ENCODE measurements at places on chromosomes 5 and 9.

DNA sequence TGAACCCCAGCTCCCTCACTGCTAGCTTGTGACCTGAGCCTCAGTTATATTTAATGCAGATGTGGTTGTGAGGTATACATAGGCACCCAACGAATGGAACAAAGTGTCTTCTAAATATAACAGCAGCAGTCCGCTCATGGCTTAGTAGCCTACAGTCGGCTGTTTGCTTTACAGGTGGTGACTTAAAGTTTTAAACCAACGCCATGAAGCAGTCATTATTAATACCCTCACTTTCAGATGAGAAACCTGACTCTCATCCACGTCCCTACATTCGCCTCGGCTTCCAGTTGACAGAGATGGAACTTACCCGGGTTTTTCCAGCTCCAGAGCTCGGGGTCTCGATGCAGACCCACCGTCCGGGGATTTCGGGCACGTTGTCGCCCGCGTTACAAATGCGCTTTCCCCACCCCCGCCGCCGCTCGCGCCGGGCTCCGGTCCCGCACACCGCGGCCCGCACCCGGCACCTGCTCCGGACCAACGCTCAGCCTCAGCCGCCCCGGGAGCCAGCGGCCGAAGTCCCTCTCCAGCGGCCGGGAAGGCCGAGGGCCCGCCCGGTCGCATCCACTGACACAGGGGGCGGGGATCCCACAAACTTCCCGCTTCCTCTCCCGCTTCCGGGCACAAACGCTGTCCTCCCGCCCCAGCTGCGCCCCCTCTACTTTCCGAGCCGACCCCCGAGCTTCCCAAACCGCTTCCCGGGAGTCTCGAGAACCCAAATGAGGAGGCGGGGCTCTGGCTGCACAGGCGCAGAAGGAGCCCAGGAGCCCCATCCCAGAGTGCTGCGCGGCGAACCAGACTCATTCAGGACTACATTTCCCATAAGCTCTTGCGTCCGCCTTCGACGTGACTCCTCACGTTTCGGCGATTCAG lies at the start of gene ZNF782:
Gene ZNF782, minus strand, starts transcription at position 734 of the 870 bp plus-strand sequence. CDS start 2,553 bp downstream, outside the sequence.
- peak; percentile 68 for DNase-seq

- DNase-seq = no peak
These were observed 45.3 kb downstream of the FBXW11 start for GRCh38 chr5:171961117-171961516.

GRCh38 chr5:176732736-176733405 lies 77.5 kb upstream of the UNC5A start:
- DNase-seq = no peak

- no peak for DNase-seq
These were observed 27.0 kb downstream of the PRDM6 start for GRCh38 chr5:123116058-123116457.

DNA sequence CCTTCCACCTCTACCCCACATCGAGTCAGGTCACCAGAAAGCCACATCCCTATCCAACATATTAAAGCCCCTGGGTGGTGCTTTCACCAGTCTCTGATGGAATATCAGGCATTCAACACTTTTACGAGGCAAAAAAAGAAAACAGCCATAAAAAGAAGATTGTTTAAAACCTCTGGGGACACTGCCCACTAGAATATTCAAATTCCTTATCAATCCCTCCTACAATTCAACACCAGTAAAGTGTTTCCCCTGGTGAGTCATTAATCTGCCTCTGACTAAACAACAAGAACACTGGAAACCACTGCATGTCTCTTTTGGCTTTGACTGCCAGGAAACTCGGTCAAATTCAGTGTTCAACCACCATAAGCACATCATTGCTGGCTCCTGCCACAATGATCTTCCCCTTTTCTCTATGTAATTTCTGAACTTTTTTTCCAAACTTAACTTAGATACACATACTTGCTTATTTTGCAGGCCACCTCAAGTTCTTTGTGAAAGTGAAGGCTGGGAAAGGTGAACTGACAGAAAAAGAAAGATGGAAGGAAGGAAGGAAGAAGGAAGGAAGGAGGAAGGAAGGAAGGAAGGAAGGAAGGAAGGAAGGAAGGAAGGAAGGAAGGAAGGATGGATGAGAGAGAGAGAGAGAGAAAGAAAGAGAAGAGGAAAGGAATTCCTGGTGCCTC lies 105.3 kb downstream of the PAX5 start:
- no peak for DNase-seq

DNA sequence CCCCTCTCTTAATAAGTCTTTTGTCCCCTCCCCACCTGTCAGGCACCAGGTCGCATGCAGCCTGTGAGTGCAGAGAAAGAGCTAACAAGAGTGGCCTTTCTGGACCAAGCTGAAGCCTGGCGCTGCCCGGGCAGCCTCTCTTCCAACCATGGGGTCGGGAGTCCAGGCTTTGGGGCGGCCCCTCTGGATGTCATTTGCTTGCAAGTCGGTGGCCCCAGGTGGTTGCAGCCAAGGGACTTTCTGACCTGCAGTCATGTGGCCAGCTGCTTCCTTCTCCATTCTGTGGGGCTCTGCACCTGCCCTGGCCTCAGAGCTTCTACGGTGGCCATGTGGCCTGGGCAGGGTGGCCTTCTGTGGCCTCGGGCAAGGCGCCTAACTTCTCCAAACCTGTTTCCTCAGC lies 159.7 kb downstream of the DAB2IP start:
- no peak for DNase-seq

- no peak for DNase-seq
These were observed 22.0 kb upstream of the TIFAB start for GRCh38 chr5:135473956-135474670.
